ENCODE measurements at places on chromosomes 13 and 19.

GRCh38 chr19:18271433-18271841 lies 2.8 kb downstream of the IQCN start:
- no peak for DNase-seq

DNA sequence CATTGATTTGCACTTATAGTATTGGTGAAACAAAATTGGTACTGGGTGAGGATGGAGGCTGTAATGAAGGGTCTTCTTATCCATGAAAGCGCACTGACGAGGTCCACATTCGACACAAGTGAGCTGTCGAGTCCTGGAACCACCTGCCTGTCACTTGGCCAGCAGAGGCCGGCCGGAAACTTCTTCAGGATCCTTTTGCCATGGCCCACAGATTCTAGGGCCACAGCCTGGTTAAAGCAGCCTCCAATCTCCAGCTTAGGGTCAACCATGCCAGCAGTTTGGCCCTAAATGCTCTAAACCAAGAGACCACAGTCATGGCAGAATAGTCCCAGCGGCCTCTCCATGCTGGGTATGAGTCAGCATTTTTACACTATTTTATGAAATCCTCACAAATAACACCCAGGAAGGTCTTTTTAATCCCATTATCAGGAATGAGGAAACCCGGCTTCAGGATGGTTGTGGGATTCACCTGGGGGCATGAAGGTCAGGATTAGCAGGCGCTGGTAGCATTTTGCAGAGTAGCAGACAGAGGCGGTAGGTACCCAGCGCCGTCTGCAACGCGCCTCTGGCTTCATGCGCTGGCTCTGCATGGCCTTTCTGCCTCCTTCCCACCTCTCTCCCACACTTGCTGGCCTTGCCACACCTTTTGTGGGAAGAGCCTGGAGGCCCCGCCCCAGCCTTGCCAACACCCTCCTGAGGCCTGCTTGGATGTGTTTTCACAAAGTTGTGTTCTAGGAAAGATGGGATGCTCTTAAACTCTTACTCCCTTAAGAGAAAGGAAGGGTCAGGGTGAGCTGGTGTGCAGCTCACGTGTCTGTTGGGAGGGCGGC lies 15.2 kb downstream of the GAS6 start:
- no peak for DNase-seq

- DNase-seq: no peak
Observed at GRCh38 chr19:39398297-39398864, 7.2 kb downstream of the MED29 start.

GRCh38 chr19:47435883-47436417 lies 16.6 kb upstream of the MEIS3 start:
- no peak for DNase-seq

DNA sequence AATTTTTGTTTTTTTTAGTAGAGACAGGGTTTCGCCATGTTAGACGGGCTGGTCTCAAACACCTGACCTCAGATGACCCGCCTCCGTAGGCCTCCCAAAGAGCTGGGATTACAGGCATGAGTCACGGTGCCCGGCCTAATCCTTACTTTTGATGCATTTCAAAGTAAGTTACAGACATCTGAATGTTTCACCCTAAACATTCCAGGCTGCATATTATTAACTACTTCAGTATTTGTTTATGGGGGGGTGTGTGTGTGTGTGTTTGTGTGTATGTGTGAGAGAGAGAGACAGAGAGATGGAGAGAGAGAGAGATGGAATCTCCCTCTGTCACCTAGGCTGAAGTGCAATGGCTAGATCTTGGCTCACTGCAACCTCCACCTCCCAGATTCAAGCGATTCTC lies 13.1 kb downstream of the SULT2B1 start:
- DNase-seq: no peak

- DNase-seq: no peak
Observed at GRCh38 chr13:94233401-94233800, 246.1 kb downstream of the DCT start.

DNA sequence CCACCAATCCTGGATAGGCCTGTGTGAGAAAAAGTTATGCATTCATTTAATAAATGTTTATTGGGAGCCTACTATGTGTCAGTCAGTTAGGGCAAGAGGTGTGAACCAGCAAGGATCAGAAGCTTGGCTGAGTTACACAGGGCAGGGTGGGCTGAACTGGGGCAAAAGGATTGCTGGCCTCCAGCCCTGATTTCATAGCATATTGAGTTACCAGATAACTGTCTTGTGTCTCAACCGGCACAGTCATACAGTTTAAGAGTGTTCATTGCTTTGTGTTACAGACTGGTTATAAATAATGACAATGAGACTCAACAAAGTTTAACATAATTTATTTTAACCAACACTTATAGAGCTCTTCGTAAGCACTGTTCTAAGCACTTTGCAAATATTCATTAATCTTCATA lies 253.8 kb downstream of the DLEU7 start:
- DNase-seq: no peak

DNA sequence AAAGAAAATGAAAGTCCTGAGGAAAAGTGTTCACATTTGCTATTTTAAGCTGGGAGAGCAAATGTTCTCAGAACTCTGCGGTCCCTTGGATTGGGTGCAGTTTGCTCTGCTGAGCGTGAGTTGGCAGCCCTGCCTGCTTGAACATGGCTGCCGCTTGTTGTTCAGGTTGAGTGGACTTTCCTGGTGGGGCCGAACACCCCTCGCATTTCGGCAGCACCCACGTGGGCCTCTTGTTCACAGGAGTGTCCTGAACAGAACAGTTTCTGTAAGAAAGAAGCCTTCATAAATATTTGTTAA lies 10.8 kb upstream of the RNF113B start:
- no peak for DNase-seq
